Fibroblast of upper back skin (primary cell): ENCODE measurements at places on chromosomes 1 and 21.

- DNase-seq, result peak; percentile 98
Observed at GRCh38 chr1:59730759-59731478, 83.8 kb upstream of the HOOK1 start.

DNA sequence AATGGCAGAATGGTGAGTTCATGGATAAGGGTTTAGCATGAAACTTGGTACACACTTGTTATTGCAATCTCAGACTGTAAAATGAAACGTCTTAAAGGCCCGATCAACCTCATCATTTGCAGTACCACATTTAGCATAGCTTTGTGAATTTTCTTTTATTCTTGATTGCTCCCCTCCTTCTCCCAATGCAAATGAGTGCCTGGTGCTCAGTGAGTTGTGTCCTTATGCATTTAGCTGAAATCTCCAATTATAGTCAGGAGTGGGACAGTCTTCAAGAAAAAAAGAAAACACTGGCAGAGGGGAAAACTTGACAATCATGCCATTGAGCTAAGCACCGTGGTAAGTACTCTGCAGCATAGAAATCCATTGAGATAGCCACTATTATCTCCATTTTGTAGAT is 161.0 kb upstream of the HMCN1 start:
- no peak for DNase-seq

- no peak for DNase-seq
Observed at GRCh38 chr1:86541859-86542258, 5.0 kb upstream of the CLCA4 start.

DNA sequence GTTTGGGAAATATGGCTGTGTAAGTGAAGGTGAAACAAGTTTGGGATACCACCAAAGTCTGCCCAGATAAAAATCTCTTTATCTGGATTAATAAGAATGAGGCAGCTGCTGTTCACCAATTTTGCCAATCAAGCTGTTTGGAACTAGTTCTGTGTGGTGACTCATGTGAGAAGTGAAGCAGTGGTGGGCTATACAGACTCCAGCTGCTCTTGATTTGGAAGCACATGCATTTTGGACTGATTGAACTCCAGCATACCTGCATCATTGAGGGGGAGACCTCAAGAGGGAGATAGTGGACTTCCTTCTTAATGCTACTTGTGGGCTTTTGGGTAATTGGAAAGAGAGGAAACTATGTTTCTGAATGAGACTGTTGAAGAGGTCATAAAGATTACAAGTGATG is 99.2 kb upstream of the B3GALT2 start:
- DNase-seq, result peak; percentile 72

- DNase-seq, result no peak
Observed at GRCh38 chr1:162022626-162023025, 1.0 kb downstream of the OLFML2B start.

DNA sequence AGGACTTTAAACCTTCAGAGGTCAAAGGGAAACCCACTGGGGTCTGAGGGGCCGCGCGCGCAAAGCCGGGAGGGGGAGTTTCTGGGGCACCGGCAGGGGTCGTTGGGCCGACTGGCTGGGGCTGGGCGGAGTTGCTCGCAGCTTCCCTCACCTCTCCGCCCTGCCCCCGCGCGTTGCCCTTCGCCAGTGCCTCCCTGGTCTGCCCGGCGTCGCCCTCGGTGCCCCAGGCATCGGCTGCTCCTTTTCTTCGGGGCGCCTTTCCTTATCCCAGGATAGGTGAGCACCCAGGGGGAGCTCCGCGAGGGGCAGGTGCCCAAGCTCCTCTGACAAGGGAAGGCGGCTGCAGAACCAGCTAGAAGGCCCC is 390 bp upstream of the NGF start:
- DNase-seq, result no peak

GRCh38 chr1:192350356-192350755 is 33.6 kb downstream of the RGS21 start:
- no peak for DNase-seq

DNA sequence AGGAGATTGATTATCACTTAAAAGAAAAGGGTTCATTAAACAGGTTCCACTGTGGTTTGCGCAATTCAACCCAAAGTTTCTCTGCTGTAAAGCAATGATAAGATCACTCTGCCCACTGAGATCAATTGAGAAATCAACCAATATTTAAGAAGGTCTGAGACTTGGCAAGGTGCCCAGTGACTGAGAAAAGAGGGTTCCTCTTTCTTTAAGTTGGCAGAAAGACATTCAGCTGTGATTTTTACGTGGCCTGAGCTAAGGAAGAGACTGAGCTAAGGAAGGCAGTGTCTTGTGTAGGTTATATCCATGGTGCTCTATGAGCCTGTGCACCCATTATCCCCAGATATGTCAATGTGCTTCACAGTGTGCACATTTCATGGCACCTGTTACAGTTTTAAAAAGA is 344.1 kb downstream of the DISC1 start:
- no peak for DNase-seq

DNA sequence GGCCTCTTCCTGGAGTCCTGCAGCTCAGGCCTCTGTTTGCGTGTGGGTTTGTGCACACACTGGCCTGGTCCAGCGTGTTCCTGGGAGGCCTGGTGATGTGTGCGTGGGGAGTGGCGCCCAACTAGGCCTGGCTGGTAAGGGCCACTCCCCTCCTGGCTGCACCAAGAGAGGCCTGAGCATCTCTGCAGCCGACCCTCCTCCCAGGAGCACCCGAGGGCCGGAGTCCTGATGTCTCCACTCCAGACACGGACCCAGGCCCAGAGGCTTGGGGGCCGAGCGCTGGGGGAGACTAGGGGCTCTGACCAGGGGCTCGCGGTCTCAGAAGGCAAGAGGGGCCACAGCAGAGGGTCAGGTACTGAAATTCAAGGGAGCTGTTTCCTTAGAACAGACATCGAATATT is 33.3 kb downstream of the MORN1 start:
- DNase-seq, result no peak

DNA sequence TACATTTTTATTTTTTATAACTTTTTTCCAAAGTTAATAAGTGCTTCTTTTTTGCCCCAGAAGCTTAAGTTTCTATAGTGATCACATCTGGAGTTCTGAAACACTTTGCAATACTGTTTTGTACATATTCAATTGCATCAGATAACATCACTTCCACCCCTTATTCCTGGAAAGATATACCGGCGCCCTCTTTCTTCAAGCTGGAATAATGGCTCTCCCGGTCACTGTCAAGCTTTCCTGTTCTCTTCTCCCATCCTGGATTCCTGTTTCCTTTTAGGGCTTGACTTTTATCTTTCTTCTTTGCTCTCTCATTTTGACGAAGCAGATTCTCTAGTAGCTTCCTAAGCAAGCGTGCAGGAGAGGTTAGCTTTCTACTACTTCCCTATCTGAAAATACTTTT is 1866.8 kb downstream of the MRPL39 start:
- no peak for DNase-seq

GRCh38 chr1:228148196-228148861 is 1.4 kb upstream of the GJC2 start:
- DNase-seq, result no peak

DNA sequence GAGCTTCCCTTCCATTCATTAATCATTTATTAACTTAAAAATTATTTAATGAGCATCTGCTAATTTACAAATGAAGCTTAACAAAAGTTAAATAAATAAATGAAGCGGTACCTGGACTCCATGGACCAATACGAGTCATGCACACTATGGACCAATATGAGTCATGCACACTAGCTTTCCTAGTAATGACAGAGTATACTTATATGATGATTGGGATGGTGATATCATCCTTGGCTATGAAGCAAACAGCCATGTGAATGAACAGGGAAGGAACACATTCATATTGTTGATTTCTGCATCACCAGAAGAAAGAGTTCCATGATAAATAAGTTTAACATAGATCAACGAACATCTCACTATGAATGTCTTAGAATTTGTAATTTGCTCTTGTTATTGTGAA is 109.9 kb downstream of the SPAG17 start:
- DNase-seq, result peak; percentile 60

GRCh38 chr21:45639206-45640000 is 4.1 kb upstream of the PCBP3 start:
- peak; percentile 10 for DNase-seq

DNA sequence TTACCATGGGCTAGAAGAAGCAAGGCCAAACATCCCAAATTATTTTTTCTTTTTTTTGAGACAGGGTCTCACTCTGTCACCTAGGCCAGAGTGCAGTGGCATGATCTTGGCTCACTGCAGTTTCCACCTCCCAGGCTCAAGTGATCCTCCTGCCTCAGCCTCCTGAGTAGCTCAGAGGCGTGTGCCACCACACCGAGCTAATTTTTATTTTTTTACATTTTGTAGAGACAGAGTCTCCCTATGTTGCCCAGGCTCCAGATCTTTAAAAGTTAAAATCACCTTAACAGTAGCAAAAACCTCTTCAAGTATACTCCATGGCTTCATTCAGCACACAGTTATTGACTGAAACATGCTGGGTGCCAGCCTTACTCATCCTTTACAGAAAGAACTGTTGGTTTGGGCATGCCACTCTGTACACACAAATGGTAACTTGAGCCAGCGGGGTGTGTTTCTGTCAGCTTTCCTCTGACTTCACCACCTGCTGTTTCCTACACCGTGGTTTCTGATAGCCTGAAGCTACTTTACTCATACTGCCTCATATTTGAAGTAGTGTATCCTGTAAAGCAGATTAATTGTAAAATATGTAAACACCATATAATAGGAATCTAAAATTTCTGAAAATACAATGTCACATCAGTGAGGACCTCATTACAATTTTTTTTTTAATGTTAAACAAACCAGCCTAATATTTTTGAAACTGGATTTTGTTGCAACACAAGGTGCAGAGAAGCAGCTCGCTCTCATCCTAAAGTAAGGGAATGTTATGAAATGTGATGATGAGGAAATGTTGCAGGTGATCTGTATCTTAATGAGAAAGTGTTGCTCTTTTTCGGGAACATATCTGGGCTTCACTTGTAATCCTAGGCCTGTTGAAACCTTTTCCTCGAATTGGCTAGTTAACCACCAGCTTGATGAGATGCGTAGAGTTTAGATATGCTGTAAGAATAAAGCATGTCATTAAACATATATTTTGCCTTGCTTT is 113.9 kb downstream of the ATP5PO start:
- peak; percentile 22 for DNase-seq

GRCh38 chr1:84687714-84688462 is 2.4 kb downstream of the SSX2IP start:
- DNase-seq, result peak; percentile 18

- peak; percentile 80 for DNase-seq
Observed at GRCh38 chr1:96538111-96538641, 183.4 kb upstream of the PTBP2 start.

DNA sequence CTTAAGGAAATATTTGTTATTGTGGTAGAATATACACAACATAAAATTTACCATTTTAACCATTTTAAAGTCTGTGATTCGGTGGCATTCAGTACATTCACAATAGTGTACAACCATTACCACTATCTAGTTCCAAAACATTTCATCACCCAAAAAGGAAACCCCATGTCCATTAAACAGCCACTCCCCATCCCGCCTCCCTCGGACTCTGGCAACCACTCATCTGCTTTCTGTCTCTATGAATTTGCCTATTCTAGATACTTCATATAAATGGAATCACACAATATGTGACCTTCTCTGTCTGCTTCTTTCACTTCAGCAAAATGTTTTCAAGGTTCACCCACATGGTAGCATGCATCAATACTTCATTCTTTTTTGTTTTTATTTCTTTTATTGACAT is 51.3 kb downstream of the PTP4A2 start:
- no peak for DNase-seq

- no peak for DNase-seq
Observed at GRCh38 chr1:43783671-43784205, 76.4 kb downstream of the ST3GAL3 start.

DNA sequence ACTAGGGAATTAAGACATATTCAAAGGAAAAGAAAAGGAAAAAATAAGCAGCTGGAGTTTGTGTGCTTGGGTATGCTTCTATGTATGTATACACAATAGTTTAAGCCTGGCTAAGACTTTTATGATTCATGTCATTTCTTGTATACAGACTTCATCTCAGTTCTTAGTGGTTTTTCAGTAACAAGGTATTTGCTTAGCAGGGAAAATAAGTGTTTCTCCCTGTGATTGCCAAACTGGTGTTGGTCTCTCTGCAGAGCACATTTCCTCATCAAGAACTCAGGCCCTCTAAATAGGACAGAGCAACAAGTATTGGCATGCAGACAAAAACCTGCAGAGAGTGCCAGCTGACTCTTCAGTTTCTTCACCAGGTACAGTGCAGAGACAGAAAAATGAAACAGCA is 484.4 kb upstream of the ZRANB2 start:
- DNase-seq, result peak; percentile 37

GRCh38 chr21:46220275-46220810 is 8.2 kb downstream of the LSS start:
- DNase-seq, result no peak

GRCh38 chr21:25960402-25960801 is 210.2 kb downstream of the APP start:
- no peak for DNase-seq

DNA sequence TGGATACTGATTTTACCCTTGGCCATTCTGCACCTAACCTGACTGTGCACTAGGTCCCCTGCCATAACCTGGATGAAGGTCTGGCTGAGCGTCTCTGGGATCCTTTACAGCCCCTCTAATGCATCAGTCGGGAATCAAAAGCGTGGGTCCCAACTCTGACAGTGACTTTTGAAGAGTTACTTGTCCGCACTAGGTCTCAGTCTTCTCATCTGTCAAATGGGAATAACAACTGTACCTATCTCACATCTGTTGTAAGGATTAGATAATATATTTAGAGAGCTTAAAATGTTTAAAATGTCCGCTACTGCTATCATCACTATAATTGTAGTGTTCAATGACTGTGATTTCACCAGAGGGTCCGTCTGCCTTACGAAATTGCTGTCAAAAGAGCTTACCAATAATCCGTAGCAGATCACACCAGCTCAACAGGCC is 746 bp downstream of the TADA1 start:
- no peak for DNase-seq

DNA sequence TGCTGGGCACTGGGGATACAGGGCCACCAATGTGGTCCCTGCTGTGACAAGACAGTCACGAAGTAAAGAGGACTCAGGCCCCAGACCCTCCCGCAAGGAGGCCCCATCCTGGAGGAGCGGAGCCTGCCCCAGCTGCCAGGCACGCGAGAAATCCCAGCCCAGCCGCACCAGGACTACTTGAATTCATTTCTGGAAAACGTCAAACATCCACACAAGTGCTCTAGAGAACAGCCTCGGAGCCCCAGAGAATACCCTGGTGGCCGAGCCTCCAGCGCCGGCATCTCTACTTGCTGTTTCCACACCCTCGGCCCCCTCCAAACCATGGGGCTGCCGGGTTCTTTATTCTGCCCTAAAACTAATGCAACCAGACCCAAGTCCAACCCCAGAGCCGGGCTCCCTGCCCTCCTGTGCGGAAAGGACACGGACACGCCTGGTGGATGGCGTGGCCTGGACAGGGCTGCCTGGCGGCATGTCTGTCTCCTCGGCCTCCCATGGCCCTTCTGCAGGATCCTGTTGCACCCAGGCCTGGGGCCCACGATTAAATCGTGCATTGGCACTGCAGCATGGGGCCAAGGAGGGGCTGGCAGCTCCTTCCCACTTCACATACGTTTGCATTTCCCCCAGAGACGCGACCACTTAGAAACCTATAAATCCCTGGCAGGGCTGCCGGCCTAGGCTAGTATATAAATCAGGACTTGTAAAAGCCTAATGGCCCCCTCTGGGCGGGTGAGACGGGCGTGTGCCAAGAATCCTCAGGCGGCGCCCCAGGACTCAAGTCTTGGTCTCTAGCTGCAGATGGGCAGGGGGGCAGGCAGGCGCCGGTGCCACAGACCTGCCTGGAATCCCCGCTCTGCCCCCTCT is 41.2 kb downstream of the DMRTB1 start:
- no peak for DNase-seq
